Activated CD4-positive, alpha-beta T cell treated with anti-CD3 and anti-CD28 coated beads for 36 hours (primary cell): ENCODE measurements at places on chromosomes 4 and X.

- DNase-seq: peak; percentile 9
Observed at GRCh38 chr4:83382850-83383249, 48.2 kb upstream of the HPSE start.

DNA sequence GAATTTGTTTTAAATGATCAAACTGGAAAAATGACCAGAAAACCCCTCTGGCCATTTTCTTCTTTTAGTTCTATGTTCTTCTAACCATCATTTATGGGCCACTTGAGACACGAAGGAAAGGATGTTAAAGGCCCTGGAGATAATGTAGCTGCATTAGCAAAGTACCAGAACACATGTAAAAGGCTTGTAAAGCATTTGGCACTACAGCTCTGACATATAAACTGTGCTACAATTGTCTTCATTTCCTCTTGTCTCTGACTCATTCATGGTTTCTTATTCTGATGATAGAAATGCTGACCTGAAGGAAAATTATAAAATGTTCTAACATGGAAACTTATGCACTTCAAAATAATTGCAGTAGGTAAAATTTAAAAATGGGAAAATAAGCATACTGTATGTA lies 388.7 kb downstream of the FAT4 start:
- no peak for DNase-seq

GRCh38 chr4:158809611-158810486 lies 41.0 kb downstream of the FNIP2 start:
- no peak for DNase-seq

- DNase-seq: no peak
Observed at GRCh38 chr4:89099034-89099433, 12.3 kb upstream of the TIGD2 start.

- DNase-seq: no peak
Observed at GRCh38 chr4:48710446-48711209, 69.5 kb downstream of the FRYL start.

- DNase-seq: no peak
Observed at GRCh38 chrX:137945470-137945869, 379.5 kb downstream of the ZIC3 start.
